ENCODE measurements at places on chromosomes 4 and X.

DNA sequence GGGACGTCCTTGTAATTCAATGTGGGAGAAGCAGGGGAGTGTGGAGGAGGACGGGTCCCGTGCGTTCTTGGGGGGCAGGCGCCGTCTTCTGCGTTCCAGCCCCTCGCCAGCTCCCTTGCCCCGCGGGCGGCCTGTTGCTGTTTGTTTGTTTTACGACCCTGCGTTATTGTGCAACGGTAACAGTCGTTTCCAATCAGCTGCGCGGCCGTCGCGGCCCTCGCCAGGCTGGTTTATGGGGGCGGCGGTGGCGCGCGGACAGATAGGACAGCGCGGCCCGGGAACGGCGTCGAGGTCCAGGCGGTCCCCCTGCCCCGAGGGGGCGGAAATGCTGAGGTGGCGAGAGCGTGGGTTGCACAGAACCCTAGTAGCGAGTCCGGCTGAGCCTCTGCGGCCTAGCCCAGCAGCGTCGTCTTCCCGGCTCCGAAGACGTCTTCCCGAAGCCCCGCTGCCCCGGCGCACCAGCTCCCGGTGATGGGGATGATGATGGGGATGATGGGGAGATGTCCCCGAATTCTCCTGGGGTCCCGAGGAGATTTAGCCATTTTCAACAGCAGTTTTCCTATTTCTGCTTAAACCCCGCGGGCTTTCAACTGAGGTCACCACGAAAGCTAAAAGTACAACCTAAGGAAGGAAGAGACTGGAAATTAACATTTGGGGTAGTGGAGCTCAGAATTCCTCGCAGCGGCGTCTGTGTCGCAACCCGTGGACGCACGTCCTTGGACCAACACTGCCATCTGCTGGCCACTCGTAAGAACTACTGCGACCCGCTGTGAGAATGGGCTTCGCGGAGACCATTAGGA, 4.8 kb downstream of the PDGFRA start:
- DNase-seq = peak; percentile 69

GRCh38 chrX:65195621-65196020, 219.4 kb upstream of the ZC4H2 start:
- DNase-seq = no peak

- no peak for DNase-seq
These were observed 36.8 kb upstream of the OCIAD2 start for GRCh38 chr4:48943387-48943786.

- no peak for DNase-seq
These were observed 112.8 kb upstream of the MAP3K15 start for GRCh38 chrX:19628011-19628575.

- DNase-seq = no peak
These were observed 2.4 kb upstream of the BCORL1 start for GRCh38 chrX:129980001-129980401.

GRCh38 chrX:39854772-39855747, 242.7 kb downstream of the BCOR start:
- no peak for DNase-seq

DNA sequence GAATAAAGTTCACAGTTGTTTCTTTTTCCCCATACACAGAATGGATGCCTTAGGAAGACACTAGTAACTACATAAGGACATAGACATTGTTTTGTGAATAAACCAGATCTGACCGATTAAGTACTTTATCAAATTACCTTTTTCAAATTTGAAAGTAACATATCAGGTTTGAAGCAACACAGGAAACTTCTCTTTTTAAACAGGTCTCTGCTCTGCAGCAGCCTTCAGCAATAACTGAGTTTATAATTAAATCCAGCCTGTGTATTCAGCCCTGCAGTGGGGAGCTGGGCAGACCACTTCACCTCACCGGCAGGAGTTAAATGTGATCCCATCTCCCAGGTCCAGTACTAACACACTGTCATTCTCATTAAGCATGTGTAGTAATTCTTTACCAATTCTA, 68.3 kb upstream of the ATOH1 start:
- no peak for DNase-seq

GRCh38 chr4:4271912-4272311, 18.0 kb downstream of the LYAR start:
- no peak for DNase-seq

GRCh38 chrX:44274096-44274495, 69.4 kb downstream of the EFHC2 start:
- DNase-seq = no peak

DNA sequence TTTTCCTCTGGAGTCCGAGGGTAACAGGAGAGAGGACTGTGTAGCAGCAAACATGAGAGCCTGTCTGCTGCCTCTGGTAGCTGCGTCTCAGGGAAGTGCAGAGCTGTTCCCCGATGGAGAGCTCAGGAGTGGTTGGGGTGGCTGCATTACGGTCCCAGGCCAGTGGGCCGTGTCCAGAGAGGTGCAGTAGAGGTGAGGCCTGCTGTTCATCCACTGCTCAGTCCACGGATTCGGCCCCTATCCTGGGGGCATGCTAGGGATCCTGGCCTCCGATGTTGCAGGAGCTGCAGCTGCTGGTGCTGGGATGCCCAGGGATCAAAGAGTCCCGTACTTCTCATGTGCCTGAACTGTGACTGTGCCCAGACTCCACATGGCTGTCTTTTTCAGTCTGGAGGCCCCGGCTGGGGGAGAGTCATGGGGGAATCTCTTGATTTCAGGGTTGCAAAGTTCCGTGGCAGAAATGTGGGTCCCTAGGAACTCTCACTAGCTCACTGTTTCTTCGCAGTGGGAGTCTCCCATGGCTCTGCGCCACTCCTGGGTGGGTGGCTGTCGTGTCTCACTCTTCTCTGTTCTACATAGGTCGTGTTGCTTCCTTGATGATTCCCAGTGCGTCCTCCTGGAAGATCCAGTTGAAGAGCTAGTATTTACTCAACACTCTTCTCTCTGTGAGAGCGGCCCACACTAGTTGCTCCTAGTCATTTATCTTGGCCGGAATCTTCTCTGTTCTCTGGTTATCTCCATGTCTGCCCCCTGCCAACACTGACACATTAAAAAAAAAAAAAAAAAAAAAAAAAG, 109.5 kb upstream of the CENPE start:
- no peak for DNase-seq

DNA sequence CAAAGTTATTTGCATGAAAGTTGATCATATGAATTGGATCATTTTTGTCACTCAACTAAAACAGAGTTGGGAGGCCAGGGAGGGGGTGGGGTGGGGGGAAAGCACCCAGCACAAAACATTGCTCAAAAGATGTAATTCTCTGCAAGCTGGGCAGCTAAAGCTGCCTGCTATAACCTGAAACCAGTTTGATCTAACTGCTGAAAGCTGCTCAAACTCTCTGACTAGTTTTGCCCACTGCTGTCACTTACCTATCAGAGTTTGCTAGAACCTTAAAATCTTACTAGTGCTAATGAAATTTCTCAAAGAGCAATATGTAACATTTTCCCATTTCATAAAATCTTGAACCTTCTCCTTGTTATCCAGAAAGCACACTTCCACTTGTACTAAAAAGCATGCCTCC, 10.4 kb downstream of the CXCL8 start:
- no peak for DNase-seq

GRCh38 chr4:130825284-130825683, 1729.3 kb downstream of the C4orf33 start:
- no peak for DNase-seq

DNA sequence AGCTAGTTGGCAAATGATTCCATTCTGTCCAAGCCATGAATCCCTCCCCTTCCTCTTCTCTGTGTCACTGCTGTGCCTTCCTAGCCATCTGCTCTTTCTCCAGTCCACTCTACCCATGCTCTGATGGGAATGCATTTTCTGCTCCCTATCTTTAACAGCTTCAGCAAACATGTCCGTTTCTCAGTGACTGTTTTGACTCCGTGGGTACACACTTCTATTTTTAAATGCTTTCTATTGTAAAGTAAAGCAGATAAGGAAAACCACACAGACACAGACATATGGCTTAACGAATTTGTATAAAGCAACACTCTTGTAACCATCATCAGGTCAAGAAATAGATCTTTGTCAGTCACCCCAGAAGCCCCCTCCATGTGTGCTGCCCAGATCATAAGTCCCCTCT, 72.4 kb upstream of the KLHL13 start:
- no peak for DNase-seq

GRCh38 chr4:183610033-183610432, 49.0 kb downstream of the RWDD4 start:
- DNase-seq = no peak

GRCh38 chr4:170687751-170688150, 598.0 kb upstream of the AADAT start:
- no peak for DNase-seq

GRCh38 chr4:81065446-81065845, 34.9 kb downstream of the BMP3 start:
- no peak for DNase-seq

DNA sequence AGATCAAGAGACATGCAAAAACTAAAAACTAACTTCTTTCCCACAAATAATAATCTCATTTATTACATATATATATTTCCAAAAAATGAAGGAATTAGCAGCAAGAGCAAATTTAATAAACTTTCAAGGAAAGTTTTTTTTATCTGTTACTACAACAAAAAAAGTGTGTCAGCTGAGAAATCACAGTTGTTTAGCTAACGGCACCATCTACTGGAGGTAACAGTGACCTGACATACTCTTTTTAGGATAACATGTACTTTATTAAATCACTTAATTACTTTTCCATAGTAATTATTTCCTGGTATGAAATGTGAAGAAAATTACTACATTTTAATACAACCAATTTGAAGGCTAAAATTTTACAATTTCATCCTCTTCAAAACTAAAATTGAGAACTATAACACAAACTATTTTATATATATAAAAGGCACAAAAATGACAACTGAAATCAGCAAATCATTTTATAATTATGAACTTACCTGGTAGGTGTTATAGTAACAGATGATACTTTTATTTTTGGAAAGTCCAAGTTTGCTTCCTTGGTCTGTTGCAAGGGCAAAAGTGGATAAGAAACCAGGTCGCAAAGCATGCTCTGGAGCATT, 9.1 kb downstream of the LAMTOR3 start:
- peak; percentile 36 for DNase-seq

- DNase-seq = no peak
These were observed 960.3 kb downstream of the C4orf33 start for GRCh38 chr4:130056286-130056685.

- DNase-seq = no peak
These were observed 27.3 kb downstream of the ZNF330 start for GRCh38 chr4:141248029-141248428.

- DNase-seq = no peak
These were observed 5.6 kb downstream of the PRDM5 start for GRCh38 chr4:120916937-120917336.

Measured in hematopoietic multipotent progenitor cell treated with erythropoietin and hydrocortisone succinate and interleukin-3 and kit ligand, for 15 days (in vitro differentiated cells).